Hindlimb muscle (tissue), 1 donor: ENCODE measurements at places on chromosomes 3 and 15. TPM values are rescaled to one million over a fixed set of nuclear protein-coding genes. Genes with fewer than 3 reads are reported as not detected.

- no peak for DNase-seq
Observed at GRCh38 chr3:122786066-122786465, 7.6 kb downstream of the HSPBAP1 start.

- no peak for DNase-seq
Observed at GRCh38 chr3:159236321-159236720, 434.5 kb downstream of the MFSD1 start.

The GP9 gene
- polyA plus RNA-seq, result 0.30 TPM

The GRAMD1C gene
- polyA plus RNA-seq, result 1.7 TPM

- no peak for DNase-seq
Observed at GRCh38 chr15:57870667-57871066, 164.2 kb downstream of the POLR2M start.

The SLC6A20 gene
- 0.15 TPM for polyA plus RNA-seq

The TAGLN3 gene
- 3.7 TPM for polyA plus RNA-seq

DNA sequence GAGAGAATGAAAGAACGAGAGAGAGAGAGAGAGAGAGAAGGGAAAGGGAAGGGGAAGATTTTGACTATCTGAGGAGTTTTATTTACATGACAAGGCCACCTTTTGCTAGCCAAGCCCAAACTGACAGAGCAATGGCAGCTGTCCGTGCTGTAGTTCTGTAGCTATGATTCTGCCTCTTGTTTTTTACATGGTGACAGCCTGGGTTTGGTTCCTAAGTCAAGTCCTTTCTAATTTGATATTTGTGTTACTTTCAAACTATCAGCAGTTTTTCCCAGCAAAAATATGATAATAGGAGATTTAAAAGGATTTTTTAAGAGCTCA lies 26.3 kb upstream of the MFGE8 start:
- DNase-seq, result no peak

DNA sequence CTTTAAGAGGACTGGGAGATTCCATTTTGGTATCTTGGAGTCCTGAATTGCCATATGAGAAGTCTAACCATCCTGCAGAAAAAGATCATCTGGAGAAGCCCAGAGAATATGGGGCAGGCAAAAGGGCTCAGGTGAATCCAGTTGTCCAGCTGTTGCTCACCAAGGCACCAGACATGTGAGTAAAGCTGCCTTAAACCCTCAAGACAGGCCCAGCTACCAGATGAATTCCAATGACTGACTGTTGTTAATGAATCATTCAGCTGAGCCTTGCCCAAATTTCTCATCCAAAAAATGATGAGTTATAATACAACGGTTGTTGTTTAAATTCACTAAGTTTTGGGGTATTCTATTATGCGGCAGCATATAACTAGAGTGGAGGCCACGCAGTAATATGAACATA lies 22.0 kb upstream of the NANOGP8 start:
- DNase-seq, result no peak

The ASB7 gene
- 8.5 TPM for polyA plus RNA-seq

The SERINC4 gene
- polyA plus RNA-seq, result 0.90 TPM

DNA sequence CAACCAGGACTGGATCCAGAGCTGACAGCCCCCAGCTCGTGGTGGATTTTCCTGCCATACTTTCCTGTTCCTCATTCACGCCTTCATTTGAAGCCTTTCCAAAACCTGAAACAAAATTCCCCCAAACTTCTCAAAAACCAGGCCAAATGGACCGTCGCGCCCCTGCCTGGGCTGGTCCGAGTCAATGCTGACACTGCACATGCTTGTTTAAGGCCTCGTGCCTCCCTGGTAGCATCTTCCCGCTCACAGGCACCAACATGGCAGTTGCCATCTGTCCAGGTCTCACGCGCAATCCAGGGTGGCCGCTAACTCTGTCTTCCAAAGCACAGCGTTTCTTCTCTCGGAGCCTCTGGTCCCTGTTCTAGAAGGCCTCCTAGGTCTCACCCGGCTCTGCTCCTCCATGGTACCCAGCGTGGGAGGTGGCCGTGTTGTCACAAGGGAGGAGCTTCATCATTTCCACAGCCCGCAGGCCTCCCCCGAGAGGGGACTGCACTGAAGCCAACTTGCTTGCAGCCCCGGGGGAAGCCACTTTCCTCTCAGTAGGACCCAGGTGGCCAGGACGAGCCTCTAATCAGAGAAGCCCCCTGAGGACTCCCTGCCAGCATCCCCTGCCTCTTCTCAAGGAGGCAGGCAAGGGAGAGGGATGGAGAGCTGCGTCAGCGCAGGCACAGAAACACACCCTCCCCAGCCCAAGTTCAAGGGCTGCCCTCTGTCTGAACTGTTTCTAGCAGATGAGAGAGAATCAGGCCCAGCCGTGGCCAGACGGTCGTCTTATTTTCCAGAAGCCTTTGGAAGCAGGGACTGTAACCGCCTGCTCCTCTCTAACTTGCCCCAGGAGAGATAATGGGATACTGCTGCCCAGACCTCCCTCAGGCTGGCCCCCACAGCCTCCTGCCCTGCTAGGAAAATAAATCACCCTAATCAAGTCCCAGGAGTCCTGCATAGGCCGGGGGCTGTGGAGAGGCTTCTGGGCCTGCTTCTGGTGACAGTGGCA lies 152.8 kb upstream of the TLE3 start:
- DNase-seq, result peak; percentile 72

DNA sequence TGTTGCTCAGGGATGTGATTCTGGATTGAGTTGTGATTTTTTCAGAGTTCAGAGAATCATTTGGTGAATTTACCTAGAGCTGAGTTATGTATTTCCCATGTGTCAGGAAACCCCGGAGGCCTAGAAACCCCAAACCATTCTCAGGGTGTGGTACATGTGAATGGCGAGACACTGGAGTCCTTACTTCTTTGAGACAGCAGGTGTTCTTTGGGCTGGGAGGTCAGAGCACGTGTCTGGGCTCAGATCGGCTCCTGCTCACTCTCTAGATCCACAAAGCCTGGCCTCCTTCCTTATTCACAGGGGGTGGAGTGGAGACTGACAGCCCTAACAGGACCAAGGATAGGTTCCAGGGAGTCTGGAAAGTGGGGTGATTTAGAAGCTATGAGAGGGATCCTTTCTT lies 145.8 kb downstream of the CHDH start:
- no peak for DNase-seq

DNA sequence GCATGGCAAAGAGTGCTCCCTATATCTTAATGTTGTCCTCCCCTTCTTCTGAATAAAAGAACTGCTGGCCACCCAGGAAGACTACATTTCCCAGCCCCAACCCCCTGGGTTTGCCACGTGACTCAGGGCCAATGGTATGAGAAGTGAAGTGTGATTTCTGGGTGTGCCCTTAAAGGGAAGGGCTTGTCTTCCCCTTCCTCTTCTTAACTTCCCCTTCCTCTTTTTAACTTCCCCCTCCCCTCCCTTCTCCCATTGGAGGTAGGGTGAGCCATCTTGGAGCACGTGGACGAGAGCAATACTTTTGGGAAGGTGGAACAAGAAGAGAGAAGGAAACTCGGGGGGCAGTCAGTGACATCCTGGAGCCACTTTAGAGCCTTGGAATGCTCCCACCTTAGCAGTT lies 6.8 kb upstream of the KBTBD12 start:
- no peak for DNase-seq

GRCh38 chr15:56737791-56738190 lies 4.5 kb upstream of the ZNF280D start:
- no peak for DNase-seq

The ILDR1 gene
- 0.49 TPM for polyA plus RNA-seq

GRCh38 chr3:55923626-55924025 lies 436.5 kb upstream of the WNT5A start:
- DNase-seq, result no peak

DNA sequence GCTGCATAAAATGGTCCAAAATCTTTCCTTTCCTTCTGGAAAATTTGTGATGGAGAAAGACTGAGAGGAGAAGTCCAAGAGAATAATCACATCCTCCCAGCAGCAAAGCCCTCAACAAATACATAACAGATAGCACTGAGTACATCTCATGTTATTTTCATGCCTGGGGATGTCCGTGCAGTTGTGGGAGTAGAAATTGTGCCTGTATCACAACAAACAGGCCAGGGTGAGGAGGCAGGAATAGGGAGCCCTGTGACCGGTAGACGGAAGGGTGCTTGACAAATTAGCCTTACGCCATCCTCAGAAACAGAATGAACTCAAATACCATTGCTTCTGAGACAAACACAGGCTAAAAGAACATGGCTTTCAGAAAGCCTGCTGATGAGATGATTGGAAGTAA lies 333.2 kb upstream of the UMPS start:
- no peak for DNase-seq

The DCUN1D1 gene
- 29.0 TPM for polyA plus RNA-seq

The PEAK1 gene
- polyA plus RNA-seq, result 39.8 TPM
